ENCODE measurements at places on chromosomes 6 and 20.
A peak's percentile ranks its signal among the peaks of the same experiment; 100 is the strongest.

DNA sequence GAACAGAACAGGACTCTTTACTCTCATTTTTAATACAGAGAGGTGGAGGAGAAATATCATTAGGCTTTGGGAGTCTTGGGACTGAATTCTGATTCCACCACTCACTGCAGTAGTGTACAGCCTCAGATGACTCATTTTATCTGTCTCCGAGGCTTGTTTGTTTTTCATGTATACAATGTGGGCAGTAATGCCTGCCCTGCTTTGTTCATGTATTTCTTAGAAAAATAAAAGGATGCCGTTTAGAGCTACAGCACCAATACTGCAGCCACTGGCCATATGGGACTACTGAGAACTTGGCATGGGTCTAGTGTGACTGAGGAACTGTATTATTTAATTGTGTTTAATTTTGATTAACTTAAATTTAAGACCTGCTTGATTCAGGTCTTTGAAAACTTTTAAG is 41.2 kb upstream of the JAG1 start:
- no peak for DNase-seq

- peak; percentile 41 for DNase-seq
Measured at GRCh38 chr6:156866220-156867015, 89.2 kb downstream of the ARID1B start.

- DNase-seq, result no peak
Measured at GRCh38 chr6:43604174-43604573, 24.9 kb downstream of the GTPBP2 start.

DNA sequence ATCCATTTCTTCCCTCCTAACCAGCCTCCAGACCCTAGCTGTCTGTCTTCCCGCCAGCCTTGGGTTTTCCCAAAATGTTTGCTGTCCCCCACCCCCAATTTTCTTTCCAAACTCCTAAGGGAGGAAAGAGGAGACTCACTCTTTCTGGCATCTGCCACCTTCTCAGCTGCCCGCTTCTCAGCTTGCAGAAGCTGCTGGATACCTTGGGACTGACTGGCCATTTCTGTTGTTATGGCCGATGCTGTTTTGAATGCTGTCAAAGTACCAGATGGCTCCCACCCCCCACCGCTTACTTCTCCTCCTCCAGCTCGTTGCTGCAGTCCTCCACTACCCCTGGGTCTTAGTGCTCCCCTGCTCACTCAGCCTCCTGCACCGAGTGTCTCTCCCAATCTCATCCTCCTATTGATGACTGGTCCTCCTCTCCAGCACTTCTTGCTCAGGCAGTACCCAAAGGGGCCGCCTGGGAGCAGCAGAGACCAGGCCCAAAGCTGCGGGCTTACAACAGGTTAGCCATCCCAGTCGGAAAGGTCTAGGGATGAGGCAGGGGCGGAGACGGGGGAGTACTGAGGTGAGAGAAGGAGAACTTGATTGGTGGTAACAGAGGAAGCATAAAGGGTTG is at the start of gene ATP6V1G2:
Gene ATP6V1G2, minus strand, starts transcription at position 270 of the 619 bp plus-strand sequence. Its CDS starts 49 bp downstream, at position 221.
- DNase-seq, result peak; percentile 99

GRCh38 chr20:7935027-7935551 is 5.2 kb downstream of the HAO1 start:
- no peak for DNase-seq

DNA sequence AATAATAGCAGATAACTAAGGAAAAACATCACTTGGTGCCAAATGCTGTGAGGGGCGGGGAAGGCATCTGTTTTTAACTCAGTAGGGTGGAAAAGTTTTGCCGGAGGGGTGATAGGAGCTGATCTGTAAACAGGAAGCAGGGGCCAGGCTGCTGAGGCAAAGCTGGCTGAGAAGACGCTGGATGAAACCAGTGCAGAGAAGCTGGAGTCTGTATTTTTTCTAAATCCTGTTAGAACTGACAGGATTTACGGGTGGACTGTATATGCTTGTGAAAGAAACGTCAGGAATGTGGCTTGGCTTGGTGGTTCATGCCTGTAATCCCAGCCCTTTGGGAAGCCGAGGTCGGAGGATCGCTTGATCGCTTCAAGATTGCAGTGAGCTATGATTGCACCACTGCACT is 5.6 kb downstream of the PCMTD2 start:
- DNase-seq, result peak; percentile 71

DNA sequence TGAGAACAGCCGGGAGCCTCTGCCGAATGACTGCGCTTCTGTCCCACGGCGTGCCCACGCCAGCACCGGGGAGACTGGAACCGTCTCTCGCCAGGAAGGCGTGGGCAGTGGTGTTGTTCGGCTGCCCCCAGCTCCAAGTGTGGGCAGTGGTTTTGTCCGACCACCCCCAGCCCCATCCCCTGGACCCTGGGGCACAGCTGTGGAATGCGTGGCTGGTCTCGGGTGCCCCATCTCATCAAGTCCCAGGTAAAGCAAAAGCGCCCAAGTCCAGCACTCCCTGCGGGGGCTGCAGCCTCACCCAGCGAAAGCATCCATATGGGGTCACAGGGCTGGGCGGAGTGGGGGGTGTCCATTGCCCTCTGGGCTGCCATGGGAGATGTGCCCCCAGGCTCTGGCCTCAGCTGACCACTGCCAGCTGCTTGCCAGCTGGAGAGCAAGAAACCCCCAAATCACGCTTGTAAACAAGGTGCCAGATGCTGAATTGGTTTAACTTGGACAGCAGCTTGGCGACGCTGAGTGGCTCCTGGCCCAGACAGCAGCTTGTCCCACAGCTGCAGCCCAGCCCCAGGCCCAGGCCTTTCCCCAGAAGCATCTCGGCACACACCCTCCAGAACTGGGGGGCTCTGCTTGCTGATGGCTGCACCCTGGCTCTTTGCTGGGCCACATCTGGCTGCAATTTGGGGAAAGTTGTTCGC is 4.5 kb downstream of the CABLES2 start:
- no peak for DNase-seq

GRCh38 chr20:41748756-41749582 is 130.8 kb upstream of the CHD6 start:
- DNase-seq, result no peak

DNA sequence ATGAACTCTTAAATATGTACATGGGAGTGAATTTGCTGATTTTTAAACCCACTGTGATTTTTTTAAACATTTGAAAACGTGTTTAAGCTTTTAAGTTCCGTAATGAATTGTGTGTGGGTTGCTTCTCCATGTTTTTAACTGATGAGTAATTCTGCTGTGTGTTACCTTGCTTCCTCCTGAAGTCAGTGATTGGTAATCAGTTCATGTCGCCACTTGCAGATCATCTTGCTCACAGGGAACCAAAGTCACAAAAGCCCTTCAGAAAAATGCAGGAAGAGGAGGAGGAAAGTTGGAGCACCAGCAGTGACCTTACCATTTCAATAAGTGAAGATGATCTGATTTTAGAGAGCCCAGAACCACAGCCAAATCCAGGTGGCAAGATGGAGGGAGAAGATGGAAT is 36.7 kb downstream of the KIZ start:
- no peak for DNase-seq

DNA sequence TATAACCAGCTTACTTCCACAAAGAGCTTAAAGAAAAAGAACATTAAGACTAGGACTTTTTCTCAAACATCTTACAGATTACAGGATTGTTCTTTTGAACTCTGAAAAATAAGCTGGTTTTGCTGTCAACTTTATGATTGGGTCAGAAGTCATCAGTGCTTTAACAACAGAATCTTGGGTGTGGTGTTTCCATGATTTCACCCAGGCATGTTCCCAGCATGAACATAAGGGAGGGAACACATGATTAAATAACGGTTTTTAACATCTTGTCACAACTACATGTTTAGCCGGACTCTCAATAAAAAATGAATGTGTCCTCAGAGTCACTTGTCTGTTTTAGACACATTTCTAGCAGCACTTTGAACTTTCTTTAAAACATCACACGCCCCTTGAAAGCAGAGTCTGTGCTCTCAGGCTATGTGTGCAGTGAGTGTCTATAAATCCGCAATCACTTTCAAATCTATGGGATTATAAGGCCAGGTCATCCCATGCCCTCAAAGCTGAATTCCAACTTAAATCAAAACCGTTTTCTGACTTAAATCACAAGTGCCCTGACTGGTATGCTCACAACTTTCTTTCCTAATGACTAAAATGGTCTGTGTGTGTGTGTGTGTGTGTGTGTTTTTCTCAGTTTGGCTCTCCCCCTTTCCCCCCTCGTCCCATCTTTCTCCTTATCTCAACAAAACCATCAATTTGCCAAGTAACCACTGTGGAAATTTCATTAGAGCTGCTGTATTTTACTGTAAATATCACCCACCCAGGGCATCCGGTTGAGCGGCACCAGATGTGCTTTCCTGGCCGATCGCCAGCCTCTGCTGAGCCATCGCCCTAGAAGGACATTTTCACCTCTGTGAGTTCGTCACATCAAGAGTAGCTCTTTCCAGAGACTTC is 216.8 kb upstream of the DTNBP1 start:
- DNase-seq, result no peak

- no peak for DNase-seq
Measured at GRCh38 chr6:49264909-49265308, 198.1 kb downstream of the MMUT start.

DNA sequence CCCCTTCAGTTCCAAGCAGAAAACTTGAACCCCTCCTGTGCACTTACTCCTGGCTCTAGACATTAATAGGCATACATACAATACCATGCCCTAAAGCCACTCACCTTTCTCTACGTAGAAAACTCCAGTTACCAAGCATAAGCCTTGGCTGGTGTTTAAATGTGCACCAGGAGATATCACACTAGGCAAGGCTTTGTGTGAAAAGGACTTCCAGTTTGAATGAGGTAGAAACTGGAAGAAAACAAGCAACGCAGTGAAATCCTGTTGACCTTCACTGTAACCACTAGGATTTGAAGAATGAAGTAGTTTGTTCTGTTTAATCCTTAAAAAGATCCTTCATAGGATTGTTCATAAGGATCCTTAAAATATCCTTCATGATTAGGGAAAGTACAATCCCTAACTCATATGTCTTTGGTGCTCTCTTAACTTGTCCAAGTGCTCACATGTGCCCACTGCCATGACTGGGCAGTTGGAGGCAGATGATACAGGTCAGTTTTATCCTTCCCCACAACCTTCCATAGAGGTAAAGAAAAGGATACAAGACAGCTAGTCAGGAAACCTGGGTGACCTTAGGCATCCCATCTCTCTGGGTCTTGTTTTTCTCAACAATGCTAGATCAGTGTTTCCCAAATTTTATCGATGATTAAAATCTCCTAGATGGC is 9.2 kb upstream of the SCGN start:
- no peak for DNase-seq

- DNase-seq, result no peak
Measured at GRCh38 chr6:87794922-87795885, 93.2 kb upstream of the AKIRIN2 start.

GRCh38 chr20:39935901-39936300 is 753.1 kb downstream of the MAFB start:
- DNase-seq, result no peak

DNA sequence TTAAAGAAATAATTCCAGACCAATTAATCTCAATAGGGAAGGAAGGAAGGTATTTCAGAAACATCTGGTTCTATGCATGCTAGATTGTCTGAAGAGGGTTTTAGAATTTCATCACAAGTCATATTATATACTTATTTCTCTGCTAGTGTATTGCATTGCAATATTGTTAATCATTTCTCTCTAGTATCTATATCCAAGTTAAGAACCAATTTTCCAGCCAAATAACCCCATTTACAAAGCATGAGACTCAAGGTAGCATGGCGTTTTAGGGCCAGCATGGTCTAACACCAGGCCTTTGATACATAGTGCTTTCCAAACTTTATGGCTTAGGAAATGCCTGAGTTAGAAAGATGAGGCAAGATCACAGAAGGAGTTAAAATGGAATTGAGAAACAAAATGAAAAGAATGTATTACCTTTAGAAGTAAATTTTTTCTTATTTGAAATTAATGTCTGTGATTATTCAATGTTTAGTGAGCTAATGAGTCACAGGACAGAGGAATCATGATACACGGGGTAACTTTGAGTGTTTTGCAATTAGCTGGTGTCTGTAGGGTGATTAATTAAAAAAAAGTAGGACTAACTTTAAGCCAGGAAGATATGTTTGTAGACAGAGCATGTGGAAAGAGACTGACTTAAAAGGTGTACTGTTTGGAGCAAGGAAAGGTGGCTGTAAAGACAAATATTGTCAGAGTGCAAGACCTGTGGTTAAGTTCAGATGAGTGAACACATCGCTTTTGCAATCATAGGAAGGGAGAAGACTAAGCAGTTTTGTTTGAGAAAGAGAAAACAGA is 1006.2 kb upstream of the CITED2 start:
- no peak for DNase-seq

GRCh38 chr6:20610636-20611370 is 76.5 kb downstream of the CDKAL1 start:
- DNase-seq, result no peak

- DNase-seq, result no peak
Measured at GRCh38 chr6:142855893-142856623, 88.9 kb downstream of the HIVEP2 start.

- peak; percentile 22 for DNase-seq
Measured at GRCh38 chr20:21103582-21104465, 2.3 kb downstream of the LINC00237 start.

DNA sequence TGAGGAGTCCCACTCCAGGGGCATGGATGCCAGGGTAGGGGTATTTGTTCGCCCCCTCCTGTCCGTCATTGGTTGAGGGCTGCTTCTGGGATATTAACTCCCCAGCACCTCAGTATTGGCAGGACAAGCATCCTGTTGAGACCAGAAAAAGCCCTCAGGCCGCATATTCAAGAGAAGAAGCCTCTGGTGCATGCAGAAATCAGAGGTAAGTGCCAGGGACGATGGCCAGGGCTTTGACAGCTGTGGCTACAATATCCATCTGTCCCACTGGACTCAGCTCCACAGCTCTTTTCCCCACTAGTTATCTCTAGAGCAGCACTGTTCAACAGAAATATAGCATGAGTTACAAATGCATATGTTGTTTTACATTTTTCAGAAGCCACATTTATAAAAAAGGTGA is 651.3 kb downstream of the KIF16B start:
- DNase-seq, result no peak

DNA sequence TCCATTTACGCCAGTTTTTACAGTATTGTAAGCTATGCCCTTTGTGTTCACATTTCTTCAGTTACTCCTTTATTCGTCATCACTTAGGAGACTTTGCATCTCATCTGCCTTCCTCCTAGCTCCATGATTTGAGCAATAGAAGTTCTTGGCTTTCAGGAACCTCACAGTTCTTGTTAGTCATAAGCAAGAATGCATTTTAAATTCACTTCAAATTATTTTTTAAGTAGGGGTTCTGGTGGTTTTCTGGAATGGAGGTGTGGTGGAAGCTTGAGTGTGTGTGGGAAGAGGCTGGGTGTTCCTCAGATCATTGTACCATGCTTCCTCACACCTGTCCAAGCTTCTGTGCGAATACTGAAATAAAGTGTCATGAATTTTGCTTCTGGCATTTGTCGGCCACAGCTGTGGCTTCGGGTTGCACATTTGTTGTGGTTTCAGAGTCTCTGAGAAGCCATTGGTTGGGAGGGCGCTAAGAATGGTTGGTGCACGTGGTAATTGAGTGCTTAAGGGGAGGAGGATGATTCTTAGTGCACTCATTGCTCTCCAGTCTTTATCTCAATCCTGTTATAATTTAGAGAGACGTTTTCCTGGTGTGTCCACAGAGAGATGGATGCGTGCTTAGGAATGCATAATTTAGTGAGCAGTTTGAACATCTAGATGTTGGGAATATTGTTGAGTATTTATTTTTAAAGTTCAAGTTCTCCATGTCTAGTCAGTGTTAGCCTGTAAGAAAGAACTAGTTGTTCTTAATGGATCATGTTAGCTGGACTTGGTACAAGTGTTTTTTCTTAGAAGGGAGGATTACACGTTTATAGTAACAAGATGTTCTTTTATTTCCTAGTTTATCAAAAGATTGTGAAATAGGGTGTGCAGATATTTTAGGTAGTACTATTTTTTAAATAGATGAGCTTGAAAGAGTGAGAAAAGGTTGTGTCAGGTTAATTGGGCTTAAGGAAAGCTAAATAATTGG is 31.9 kb downstream of the FOXO3 start:
- peak; percentile 57 for DNase-seq

Data from mesendoderm (in vitro differentiated cells).